Gastroesophageal sphincter (tissue), 4 donors: ENCODE measurements at places on chromosomes 7 and 10.

DNA sequence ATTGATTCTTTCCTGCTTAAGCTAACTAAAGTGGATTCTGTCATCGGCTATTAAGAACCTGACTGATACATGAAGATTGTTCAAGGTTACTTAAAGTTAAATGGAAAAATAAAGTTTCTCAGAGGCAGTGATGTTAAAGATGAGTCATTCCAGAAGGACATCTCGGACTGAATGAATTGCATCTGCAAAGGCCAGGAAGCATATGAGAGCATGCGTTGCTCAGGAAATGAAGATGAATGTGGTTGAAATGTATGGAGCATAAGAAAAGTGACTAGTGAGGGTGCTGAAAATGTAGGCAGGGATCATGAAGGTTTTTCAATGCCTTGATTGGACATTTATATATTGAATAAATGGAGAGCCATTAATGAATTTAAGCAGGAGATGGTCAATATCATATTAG, 133.9 kb upstream of the GHITM start:
- ATAC-seq = no peak

- no peak for ATAC-seq
These were observed 75.2 kb upstream of the TNS3 start for GRCh38 chr7:47657126-47657525.

DNA sequence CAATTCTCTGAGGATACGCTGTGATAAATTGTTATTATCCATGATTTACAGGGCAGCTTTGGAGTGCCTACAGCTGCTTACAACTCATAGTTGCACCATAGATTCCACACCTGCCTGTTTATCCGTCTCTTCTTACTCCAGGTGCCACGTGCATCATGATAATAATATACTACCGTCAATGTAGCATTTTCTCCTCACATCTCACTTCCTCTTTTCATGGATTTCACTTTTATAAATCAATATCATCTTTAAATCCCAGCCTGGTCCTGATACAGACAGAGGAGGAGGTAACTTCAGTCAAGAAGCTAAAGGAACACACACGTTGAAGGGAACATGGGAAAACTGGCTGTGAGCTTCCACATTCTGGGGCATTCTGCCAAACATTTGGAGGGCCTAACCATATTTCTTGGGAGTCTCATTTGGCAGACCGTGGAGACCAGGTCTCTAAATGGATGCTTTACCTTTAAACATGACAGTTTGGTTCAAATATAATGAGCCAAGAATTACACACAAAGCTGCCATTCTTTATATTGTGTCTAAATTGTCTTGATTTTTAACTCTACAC, 2.4 kb downstream of the CH25H start:
- no peak for ATAC-seq

DNA sequence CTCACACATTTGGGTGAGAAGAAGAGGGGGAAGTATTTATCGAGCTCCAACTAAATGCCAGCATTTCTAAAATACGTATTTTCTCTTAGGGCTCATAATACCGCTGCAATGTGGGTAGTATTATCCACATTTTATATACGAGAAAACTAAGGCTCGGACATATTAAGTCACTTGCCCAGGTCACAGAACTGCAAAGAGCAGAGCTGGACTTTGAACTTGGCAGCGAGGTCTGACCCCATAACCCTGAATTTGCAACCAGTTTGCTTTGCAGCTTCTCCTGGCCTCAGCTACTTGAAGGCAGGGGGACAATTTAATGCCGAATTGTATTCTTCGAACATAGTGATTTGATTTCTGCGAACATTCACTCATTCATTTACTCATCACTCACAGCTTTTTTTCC, 7.2 kb downstream of the ABLIM1 start:
- ATAC-seq = no peak

- ATAC-seq = no peak
These were observed 5.3 kb upstream of the LDB3 start for GRCh38 chr10:86663046-86663345.

DNA sequence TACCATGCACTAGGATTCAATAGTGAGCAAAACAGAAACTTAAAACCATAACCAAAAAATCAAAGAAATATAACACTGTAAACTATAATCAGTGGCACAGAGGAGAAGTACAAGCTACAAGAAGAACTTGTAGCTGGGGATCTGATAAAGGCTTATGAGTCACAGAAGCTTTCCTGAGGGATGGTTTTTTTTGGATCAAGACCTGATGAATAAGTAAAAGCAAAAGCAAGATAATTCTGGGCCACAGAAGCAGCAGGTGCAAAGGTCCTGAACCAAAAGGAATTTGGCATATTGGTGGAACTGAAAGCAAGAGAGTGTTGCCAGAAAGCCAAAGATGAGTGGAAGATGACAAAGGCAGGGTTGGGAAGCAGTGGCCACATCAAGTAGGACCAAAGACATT, 37.4 kb upstream of the BET1 start:
- ATAC-seq = no peak

- ATAC-seq = no peak
These were observed 73.7 kb upstream of the CAPZA2 start for GRCh38 chr7:116788572-116789197.

GRCh38 chr7:150340875-150341262, 560 bp downstream of the RARRES2 start:
- no peak for ATAC-seq

- no peak for ATAC-seq
These were observed 22.9 kb downstream of the GSAP start for GRCh38 chr7:77393261-77393660.

GRCh38 chr10:97737770-97738265, 890 bp downstream of the ZFYVE27 start:
- ATAC-seq = no peak
